ENCODE measurements at places on chromosomes 11 and 22. TPM values are rescaled to one million over a fixed set of nuclear protein-coding genes. Genes with fewer than 3 reads are reported as not detected.

DNA sequence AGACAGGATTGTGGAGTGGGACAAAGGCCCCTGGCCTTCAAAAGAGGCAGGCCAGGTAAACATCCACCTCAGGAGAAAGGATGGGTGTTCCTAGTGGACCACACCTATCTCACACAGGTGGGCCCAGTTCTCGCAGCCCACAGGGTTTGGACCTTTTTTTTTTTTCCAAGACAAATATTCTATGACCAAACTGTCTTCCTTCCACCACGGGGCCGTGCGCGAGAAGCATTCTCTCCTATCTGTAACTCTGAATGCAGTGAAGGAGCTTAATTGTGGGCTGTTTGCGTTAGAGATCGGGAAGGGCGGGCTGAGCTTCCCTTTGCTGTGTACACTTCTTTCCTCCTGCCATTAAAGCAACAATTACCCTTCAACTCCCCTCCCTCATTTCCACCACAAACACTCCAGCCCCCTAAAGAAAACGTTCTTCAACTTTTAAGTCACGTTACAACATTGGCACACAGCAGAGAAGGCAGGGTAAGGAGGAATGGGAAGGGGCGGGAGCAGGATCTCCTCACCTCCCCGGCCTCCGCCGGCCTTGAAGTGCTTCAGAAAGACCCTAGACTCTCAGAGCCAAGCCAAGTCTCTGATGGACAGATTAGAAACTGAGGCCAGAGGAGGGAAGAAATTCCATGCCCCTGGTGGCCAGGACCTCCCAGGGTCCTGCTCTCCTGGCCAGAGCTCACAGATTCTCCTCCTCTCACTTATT, 238.4 kb downstream of the BUD13 start:
- DNase-seq = no peak

DNA sequence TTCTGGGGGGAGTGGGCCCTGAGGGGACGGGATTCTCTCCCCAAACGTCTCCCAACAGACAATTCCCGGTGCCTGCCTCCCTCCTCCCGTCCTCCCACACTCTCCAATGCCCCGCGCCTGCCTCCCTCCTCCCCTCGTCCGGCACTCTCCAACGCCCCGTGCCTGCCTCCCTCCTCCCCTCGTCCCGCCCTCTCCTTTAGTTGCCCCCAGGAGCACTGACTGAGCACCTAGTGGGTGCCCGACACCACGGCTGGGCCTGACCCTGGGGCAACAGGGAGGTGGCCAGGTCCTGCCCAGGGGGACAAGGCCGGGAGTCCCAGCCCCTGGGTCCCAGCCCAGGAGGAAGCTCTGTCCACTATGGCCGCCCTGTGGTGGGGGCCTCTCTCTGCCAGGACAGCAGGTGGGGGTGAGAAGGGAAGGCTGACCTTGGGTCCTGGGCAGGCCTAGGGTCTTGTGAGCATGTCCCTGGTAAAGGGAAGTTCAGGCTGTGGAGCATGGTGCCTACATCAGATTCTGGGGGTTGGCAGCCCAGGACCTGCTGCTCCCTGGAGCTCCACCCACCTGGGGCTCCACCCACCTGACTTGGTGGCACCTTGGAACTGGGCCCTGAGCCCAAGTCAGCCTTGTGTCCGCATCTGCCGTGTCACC, 942.3 kb downstream of the BRD1 start:
- no peak for DNase-seq

- peak; percentile 36 for DNase-seq
These were observed 73.0 kb downstream of the RTL6 start for GRCh38 chr22:44424867-44425693.

DGCR6 gene
- polyA plus RNA-seq = 44.7 TPM

PDGFB gene
- 17.7 TPM for polyA plus RNA-seq
